ENCODE measurements at places on chromosomes 2 and 18.
A peak's percentile ranks its signal among the peaks of the same experiment; 100 is the strongest.

DNA sequence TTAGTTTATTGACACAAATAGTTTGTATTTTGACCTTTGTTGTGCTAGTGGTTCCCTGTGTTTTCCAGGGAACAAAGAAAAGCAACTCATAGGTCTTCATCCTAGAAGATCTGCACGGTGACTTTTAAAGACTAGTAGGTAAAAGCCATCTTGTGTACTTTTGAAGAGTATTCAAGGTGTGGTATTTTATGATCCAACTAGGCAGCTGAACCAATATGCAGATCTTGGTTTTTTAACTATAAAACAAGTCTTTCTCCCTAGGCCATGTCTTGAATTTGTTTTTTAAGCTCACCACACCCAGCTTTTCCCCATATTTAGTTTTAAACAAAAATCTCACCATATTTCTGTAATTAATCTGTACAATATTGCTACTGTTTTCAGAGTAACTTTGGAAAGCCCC is 30.0 kb upstream of the MYO1B start:
- no peak for DNase-seq

GRCh38 chr2:20065885-20066602 is 14.6 kb upstream of the LAPTM4A start:
- peak; percentile 83 for DNase-seq

DNA sequence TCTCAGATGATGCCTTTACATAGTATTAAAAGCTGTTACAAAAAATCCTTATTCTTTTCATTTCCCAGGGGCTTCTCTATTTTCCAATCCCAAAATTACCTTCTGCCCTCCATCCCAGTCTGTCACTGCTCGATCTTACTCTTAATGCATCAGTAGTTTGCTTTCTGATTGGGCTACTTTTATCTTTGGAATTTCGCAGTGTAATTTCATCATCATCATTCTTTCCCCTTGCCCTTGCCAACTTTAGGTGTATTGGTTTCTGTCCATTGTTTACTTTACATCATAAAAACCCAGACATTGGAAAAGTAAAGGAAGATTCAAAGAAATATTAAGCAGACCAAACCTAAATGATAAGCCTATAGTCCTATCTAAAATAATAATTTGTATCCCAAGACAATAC is 457.2 kb downstream of the PIK3C3 start:
- no peak for DNase-seq

DNA sequence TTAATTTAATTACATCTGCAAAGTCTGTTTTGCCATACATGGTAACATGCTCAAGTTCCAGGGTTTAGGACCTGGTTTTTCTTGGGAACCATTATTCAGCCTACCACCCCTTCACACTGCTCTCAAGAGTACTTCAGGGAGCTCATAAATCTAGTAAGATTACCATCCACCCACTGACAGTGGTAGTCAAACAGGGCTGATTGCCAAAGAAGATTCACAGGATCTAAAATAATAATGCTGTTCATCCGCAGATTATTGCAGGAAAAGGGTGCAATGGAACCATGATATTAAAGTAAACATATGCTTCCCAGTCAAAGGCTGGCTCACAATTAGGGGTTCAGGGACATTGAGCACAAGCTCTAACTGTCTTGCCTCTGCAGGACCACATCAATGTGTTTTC is 148.0 kb upstream of the CYRIA start:
- DNase-seq = no peak

- no peak for DNase-seq
Measured at GRCh38 chr18:12462242-12462641, 54.5 kb downstream of the PRELID3A start.

- DNase-seq = no peak
Measured at GRCh38 chr18:13629841-13630715, 96.3 kb downstream of the FAM210A start.

DNA sequence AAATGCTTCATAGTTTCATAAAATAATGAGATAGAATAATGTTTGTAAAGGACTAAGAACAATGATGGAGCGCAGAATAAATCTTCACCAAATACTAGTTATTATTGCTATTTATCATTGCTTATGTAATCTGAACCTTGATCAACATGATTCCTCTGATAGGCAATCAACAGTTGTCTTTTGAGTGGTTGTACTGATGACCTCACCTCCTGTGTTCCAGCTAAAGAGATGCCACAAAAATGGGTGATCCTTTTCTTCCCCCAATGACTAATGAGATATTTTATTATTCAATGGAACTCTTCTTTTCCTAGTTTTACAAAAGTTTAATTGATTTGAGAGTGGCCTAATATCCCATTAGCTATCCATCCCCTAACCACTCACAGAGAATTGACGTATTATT is 784.0 kb upstream of the FSHR start:
- DNase-seq = no peak

DNA sequence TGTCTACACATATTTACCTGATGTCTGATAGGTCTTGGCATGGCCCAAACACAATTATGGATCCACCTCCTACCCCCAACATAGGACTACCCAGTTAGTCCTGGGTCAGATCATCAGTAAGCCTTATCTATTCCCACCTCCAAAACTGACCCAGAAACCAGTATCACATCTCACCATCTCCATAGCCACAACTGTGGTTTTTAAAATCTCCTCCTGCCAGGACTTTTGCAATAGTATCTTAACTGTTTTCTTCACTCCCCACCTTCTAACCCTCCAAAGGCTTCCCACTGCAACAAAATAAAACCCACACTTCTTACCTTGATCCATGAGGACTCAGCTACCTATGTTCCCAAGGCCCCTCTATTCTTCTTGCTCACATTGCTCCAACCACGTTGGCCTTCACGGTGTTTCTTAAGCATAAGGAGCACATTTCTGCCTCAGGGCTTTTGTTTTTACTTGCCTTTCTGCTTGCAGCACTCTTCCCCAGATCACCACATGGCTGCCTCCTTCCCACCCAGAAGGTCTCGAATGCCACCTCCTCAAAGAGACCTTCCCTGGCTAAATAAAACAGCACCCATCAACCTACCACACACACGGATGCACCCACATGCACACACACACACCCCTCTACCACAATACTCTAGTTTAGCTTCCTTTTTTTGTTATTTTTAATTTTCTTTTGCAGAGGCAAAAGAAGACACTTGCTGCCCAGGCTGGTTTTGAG is 125.9 kb upstream of the SLC1A4 start:
- no peak for DNase-seq

DNA sequence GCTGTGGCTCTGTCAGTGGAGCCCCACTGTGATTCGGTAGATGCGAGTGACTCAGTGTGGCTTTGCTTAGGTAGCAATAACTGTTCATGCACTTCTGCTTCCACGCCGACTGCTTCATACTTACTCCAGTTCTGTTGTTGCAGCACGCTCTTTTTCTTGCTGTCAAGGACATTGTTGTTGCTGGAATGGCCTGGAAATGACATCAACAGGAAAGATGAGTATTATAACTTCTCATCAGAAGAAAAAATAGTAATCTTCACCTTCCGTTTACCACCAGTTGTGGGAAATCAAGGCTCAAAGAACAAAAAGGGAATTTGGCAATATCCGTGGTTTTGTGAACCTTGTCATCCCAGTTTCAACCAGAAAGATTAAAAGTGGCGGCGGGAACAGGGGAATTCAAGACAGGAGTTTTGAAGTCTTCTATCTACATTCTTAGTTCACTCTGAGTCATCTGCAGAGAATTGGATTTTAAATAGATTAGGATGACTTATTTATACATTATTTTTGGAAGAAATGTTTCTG is 8.3 kb downstream of the TM4SF20 start:
- no peak for DNase-seq

GRCh38 chr2:231036131-231036530 is 1.2 kb upstream of the C2orf72 start:
- no peak for DNase-seq

DNA sequence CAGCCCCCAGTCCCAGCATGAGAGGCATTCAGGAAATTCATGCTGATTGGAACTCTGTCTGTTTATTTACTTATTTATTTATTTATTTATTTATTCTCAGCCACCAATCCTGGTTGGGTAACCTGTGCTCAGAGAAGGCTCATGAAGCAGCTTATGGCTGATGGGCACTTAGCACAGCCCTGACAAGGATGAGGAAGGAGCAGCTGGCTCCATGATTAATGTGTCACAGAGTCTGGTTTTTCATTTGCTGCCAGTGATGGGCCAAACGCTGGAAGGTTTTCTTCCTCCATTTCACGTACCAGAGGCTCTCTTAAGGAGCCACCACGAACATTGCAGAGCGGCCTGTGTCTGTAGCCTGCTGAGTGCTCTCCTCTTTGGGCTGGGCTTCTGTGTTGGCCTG is 28.3 kb upstream of the KCNS3 start:
- DNase-seq = no peak

DNA sequence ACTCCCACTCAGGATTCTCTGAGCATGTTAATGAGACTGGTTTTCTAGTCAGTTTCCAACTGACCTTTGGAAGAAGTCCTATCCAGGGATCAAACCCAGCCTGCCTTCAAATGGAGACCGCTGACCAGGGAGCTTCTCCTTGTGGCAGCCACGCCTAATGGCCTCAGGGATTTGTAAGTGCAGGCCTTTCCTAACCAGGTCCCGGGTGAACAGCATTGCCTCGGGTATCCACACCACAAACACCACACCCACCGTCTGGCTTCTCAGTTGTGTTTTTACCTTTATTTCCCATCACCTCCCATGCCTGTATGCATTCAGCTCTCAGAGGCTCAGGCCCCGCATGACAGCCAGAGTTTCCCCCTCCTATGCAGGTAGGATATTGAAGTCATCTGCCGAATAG is 406.3 kb upstream of the HS6ST1 start:
- no peak for DNase-seq

GRCh38 chr2:216555274-216555673 is 56.6 kb downstream of the RPL37A start:
- DNase-seq = no peak

DNA sequence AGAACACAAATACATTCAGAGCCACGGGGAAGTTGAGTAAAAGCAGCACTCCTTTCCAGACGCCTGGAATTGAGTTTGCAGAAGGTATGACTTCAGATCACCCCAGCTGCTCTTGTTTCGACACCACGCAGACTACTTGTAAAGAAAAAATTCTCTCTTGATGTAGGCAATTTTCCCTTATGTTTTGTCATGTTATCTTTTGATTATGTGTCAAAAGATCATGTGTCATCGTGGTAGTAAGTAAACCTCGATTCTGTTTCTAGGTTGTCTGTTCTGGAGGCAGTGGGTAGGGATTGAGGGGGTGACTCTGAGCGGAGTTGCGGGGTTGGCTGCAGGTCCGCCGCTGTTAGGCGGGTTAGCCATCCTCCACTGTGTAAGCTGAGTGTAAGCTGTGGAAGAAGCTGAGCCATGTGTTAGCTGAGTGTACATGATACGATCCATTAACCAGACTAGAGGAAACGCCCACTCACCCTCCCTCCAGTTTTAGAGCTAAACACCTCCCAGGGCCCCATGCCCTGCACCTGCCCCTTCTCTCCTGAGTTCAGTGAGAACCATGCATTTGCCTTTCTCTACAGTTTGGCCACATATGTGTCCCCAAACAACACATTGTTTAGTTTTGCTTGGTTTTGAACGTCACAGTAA is 181.8 kb downstream of the SNTG2 start:
- DNase-seq = peak; percentile 35

DNA sequence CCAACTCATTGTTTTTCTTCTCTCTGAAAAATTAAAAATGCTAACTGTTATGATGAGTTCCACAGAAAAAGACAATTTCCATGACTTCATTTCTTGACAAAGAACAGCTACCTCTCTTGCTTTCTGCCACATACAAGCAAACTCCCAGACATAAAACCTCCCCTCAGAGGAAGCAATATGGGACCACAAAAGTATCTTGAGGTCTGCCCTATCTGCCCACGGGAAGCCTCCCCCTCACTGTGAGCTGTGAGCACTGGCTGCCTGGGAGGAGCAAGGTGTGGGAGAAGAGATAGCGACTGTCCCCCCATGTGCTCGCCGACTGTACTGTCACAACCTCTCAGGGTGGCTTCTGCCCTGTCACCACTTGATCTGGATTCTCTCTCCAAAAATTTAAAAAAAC is 69.7 kb upstream of the NRP2 start:
- DNase-seq = no peak

GRCh38 chr18:62505669-62506494 is 16.9 kb upstream of the ZCCHC2 start:
- no peak for DNase-seq

DNA sequence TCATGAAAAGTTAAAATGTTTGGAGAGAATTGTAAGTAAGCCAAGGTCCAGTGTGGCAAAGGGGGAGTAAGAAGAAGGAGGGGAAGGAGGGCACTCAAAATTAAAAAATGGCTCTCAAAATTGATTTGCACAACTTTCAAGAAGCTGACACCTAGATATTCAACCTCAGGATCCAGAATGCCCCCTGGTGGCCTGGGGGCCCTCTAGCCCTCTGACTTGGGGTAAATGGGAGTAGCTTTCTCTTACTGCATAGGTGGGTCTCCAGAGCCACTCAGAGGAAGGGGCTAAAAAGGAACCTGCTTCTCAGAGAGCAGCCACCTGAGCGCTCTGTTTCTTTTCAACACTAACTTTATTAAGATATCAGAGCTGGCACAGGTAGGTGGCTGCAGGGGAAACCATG is 968.5 kb downstream of the BCL11A start:
- DNase-seq = no peak

GRCh38 chr2:238106698-238107524 is 6.8 kb downstream of the ESPNL start:
- no peak for DNase-seq

GRCh38 chr2:22196806-22197205 is 1073.0 kb downstream of the TDRD15 start:
- DNase-seq = no peak

DNA sequence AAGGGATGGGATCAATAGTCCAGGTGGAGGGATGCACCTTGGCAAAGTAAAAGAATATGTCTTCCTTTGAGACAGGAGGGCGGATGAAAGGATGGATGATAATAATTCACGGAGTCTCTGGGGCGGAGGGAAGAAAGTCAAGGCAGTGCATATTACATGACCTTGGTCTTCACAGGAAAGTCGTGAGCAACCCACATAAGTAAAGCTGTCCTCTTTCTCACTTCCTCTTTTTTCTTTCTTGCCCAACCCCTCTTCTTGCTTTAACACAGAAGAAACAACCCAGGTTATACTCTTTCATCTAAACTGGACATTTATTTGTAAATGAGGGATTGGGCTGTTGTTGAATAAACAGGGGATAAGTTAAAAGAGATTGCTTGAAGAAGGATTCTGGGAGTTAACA is 168.7 kb upstream of the SKOR2 start:
- no peak for DNase-seq

GRCh38 chr2:123463886-123464285 is 561.2 kb upstream of the CNTNAP5 start:
- DNase-seq = no peak

- no peak for DNase-seq
Measured at GRCh38 chr2:44836174-44836573, 105.3 kb upstream of the SIX3 start.

- DNase-seq = no peak
Measured at GRCh38 chr2:191839918-191840804, 6.7 kb downstream of the CAVIN2 start.
